RPMI7951 (cell line): ENCODE measurements at places on chromosomes 5 and 9. TPM values are rescaled to one million over a fixed set of nuclear protein-coding genes. Genes with fewer than 3 reads are reported as not detected.

The SPRY4 gene
- total RNA-seq = 23.7 TPM in 2 replicates

The TMEM245 gene
- 47.6 and 49.4 TPM in 2 replicates for total RNA-seq

The SPINK5 gene
- not detected in 2 replicates for total RNA-seq

The DOCK2 gene
- total RNA-seq = 12.5 and 13.0 TPM in 2 replicates

The KIF27 gene
- total RNA-seq = 0.10 TPM in 1 of 2 replicates, not detected in the other

The ANKDD1B gene
- total RNA-seq = not detected in 2 replicates

The ESM1 gene
- total RNA-seq = 0.12 TPM in 1 of 2 replicates, not detected in the other

DNA sequence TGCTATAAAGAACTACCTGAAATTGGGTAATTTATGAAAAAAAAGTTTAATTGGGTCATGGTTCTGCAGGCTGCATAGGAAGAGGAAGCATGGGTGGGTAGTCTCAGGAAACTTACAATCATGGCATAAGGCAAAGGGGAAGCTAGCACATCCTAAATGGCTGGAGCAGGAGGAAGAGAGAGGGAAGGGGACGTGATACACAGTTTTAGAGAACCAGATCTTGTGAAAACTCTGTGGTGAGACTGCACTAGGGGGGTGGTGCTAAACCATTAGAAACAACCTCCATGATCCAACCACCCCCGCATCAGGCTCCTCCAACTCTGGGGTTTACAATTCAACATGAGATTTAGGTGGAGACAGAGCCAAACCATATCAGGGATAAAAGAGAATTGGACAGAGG, 624.2 kb downstream of the PRR16 start:
- no peak for DNase-seq

GRCh38 chr5:107085572-107085971, 585.2 kb downstream of the EFNA5 start:
- no peak for DNase-seq

GRCh38 chr5:171650597-171650996, 135.0 kb upstream of the SMIM23 start:
- no peak for DNase-seq

- DNase-seq = no peak
These were observed 28.5 kb downstream of the IL6ST start for GRCh38 chr5:55966284-55966683.

- no peak for DNase-seq
These were observed 22.3 kb upstream of the SYNPO start for GRCh38 chr5:150618163-150618562.

DNA sequence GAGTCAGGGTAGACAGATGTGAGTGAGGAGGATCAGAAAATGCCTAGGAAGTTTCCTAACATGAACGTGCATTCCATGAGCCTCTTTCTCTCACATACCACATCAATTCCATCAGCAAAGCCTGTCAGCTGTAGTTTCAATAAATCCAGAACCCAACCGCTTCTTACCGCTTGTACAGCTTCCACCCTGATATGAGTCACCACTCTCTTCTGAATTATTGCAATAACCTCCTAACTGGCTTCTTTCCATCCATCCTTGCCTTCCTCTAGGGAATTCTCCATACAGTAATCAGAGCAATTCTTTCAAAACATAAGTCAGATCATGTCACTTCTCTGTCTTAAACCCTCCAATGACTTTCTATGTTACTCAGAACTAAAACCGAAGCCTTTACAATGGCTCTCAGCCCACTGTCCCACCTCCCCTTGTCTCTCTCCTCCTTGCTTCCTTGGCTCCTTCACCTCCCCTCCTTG, 8.1 kb upstream of the RAD23B start:
- DNase-seq = peak; percentile 98

GRCh38 chr5:123718238-123718637, 206.3 kb downstream of the CSNK1G3 start:
- no peak for DNase-seq

DNA sequence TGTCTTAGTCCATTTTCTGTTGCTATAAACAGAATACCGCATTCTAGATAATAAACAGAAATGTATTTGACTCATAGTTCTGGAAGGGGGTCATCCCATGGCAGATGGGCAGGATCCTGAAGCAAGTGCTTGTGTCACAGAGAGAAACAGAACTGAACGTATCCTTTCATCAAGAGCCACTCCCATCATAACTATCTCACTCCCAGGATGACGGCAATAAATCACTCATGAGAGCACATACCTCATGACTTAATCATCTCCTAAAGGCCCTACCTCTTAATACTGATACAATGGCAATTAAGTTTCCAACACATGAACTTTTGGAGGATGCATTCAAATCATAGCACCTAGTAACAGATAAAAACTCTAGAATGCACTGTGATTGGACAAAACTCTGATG, 142.9 kb downstream of the CAMK4 start:
- DNase-seq = peak; percentile 81

DNA sequence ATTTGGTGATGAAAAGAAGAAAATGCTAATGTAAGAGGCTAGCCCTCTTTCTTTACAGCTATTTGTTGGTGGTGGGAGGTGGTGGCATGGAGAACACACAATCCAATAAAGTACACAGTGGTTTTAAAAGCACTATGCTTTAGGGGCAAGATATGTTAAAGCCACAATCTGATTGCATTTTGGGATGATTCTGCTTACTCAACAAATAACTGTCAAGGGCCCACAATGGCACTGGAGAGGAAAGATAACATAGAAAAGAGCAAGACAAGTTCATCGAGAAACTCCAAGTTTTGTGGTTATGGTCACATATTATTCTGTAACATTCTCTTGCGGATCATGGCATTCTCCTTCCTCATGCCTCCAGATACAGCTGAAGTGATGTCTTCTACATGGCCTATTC, 38.8 kb downstream of the OTP start:
- DNase-seq = no peak

DNA sequence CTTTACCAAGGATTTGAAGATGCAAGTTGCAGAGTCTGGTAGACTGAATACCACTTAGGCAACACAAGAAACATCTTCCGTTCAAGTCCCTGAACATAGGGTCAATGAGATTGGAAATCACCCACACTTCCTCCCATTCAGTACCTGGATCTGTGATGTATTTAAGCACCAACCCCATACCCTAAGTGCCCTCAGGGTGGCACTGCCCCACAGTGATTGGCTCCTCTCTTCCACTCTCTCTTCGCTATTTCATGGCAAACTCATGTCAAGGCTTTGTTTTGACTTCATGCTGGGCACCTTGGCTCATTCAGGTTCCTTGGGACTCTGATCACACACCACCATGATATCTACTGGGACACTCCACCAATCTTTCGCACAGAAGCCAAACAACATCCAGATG, 53.7 kb downstream of the GGTA1 start:
- no peak for DNase-seq

DNA sequence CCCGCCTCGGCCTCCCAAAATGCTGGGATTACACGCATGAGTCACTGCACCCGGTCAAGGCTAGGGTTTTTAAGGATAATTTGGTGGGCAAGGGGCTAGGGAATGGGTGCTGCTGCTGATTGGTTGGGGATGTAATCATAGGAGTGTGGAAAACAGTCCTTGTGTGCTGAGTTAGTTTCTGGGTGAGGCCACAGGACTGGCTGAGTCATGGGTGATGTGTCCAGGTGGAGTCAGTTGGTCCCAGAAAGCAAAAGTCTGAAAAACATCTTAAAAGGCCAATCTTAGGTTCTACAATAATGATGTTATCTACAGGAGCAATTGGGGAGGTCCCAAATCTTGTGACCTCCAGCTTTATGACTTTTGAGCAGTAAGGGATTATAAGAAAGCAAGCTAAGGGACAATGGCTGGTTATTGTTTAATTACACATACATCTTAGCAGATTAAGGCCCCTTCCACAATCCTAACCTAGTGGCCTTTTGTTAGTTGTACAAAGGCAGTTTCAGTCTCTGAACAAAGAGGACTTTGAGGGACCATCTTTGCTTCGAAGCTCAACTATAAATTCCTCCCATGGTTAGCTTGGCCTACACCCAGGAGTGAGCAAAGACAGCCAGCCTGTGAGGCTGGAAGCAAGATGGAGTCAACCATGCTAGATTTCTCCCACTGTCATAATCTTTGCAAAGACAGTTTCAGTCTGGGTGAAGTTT, 5.5 kb upstream of the AOPEP start:
- DNase-seq = peak; percentile 11

GRCh38 chr9:4417578-4418325, 72.5 kb upstream of the SLC1A1 start:
- DNase-seq = peak; percentile 14

DNA sequence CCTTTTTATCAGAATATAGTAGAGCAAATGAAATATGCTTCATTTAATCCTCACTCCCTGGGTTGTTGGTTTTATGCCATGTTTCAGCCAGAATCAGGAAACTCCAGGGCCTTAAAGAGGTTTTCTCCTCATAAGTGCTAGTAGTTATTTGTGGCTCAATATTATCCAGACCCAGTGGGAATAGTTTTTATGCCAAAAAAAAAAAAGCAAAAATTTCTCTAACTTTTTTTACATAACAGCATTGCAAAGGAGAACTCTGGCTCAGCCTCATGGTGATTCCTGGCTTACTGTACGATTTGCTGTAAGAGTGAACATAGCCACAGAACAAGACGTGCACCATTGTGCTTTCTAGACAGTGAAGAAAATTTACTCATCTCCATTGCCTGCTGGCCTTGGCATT, 232.5 kb downstream of the PJA2 start:
- DNase-seq = no peak

DNA sequence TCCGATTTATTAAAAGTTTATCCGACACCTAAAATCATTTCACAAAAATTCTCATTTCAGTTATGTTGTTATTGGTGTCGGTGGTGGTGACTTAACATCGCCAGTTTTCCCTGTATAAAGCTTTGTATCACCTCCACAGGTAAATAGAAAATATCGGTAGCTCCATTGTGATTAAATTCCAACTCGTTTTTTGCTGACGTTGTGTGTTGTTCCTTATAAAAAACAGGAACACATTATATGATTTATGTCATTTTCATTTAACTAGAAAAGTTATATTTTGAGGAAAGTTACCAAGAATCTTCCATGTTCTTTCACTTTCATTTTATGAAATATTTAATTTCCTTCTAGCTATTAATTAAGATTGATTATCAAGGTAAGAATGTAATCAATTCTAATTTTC, 635.9 kb downstream of the CDH18 start:
- DNase-seq = no peak

DNA sequence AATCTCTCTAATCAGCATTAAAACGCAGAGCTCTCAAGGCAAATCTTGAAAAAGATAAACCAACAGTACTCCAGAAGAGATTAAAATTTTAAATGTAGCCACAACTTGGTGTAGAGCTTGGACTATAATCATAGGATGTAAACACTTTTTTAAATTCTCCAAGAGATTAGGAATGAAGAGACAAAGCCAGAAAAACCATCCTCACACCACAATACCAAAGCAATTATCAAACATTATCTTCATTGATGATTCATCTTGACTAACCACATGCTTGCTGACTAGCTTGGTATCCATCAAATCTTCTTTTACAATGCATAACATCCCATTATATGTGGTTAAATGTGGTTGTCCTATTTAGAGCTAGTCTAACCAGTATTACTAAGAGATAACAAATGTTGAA, 815.1 kb downstream of the TLE1 start:
- peak; percentile 91 for DNase-seq

DNA sequence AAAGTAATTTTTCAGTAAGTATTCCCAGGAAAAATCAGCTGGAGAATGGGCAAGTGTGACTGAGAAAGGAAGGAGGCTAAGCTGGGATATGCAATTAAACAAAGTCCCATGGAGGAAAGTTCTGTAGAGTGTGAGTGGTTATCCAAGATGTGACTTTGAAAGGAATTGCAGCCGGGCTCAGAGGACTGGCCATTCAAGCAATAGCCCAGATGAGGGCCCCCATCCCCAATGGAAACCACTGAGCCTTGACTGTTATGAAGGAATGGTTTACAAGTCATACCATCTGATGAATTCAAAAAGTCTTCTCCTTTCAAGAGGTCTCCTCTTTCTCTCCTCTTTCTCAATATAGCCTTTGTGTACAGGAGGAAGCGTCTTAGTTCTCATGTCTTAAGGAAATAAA, 6.5 kb downstream of the LVRN start:
- no peak for DNase-seq

GRCh38 chr5:122436615-122437014, 124.6 kb downstream of the SNCAIP start:
- DNase-seq = no peak

DNA sequence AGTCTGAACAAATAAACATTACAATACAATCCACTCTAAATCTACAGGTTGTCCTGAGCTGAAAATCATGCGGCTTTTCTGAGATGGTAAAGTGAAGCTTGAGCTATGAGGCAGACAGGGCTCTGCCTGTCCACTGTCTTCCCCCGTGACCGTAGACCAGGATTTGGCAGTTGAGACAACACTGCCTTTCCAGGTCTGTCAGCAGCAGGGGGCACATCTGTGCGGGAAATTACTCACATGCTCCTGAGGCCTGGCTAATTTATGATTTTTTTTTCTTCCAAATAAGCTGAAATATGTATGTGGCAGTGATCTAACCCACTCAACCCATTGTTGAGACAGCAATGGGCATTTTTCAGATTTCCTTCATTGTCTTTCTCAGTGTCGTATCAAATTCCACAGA, 307.9 kb downstream of the FBXL7 start:
- no peak for DNase-seq

DNA sequence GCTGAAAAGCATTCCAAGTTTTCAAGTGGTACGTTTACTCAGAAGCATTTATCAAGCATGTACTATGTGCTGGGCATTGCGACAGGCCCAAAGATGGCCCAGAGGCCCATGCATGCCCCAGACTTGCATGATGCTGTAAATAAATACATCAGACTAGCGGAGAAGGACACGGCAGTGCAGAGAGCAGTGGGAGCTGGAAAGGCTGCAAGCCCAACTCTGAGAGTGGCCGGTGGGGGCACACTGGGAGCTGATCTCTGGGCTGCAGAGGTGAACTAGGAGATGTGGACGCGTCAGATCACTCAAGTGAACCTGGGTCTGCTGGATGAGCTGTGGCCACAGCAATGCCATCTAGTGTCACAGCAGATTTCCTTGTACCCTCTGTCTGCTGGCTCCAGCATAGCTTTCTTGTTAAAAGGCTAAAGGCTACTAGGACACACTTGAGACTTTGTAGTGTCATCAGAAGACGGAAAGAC, 246.9 kb downstream of the FANCC start:
- no peak for DNase-seq

DNA sequence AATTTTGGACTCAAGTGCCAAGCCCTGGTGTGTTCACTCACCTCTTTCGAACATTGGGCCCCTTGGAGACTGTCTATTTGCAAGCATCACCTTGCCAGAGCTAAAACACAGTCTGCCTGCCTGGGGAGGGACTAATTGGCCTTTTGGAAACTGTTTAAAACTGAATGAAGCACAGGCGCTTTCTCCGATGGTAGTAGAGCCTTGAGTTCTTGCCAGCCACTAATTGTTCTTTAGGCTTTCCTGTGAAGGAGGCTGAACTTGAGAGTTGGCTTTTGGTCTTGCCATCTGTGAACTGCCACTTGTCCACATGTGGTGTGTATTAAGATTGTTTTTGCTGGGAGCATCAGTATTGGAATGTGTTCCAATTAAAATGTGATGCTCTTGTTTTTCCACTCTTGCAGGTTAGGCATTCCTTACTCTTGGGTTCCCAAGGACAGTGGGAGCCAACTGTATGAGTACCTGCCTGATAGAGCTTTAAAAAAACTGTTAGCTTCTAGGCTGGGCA, 26.0 kb downstream of the GARNL3 start:
- peak; percentile 15 for DNase-seq

GRCh38 chr5:120792477-120792876, 328.4 kb downstream of the PRR16 start:
- DNase-seq = no peak

GRCh38 chr5:14663734-14664269, 716 bp upstream of the OTULIN start:
- peak; percentile 23 for DNase-seq
